ENCODE measurements at places on chromosomes 4 and X.

DNA sequence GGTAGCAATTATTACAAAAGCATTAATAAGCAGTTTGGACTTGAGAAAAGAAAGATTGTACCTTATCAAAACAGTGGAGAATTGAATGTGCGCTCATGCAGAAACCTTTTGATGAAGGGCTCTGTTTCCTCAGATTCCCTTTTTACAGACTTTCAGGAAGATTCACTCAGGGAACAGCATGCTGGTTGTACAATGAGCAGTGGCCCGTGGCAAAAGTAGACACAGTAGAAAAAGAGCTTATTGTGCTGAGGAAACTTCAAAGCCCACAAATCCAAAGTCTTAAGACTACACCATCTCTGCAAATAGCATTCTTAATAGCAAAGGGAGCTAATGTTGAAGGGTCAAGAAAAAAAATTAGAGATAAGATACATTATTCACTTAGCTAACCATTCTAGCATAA is 858.9 kb downstream of the PDHA2 start:
- no peak for DNase-seq

DNA sequence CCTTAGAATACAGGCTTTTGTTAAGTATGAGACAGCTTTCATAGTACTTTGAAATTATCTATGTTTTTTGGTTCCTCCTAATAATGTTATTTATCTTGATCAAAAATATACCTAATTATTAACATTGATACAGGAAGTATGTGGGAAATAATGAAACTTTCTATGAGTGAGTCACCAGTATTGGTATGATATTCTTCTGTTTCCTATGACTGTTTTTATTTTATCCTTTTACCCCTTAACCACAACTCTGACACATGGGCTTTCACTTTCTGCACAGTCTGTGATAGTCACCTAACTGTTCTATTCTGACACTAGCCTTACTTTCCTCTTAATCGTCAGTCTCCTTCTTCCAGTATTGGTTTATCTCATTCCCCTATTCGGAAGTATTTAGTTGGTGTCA is 4.7 kb downstream of the THAP9 start:
- no peak for DNase-seq

DNA sequence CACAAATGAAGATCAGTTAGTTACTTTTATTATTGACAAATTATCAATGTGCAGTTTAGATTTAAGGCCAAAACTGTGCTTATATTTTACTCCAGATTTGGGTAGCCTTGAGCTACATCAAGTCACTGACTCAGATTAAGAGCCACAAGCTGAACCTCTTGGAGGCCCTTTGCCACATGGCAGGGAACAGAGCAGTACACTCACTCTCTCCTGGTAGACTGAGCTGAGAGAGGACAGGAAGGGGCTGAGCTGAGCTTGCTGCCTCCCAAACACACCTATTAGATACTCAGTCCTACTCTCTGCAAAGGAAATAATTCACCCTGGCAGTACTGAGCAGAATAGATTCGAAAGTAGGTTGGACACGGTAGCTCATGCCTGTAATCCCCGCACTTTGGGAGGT is 7.8 kb downstream of the STAP1 start:
- DNase-seq = no peak

DNA sequence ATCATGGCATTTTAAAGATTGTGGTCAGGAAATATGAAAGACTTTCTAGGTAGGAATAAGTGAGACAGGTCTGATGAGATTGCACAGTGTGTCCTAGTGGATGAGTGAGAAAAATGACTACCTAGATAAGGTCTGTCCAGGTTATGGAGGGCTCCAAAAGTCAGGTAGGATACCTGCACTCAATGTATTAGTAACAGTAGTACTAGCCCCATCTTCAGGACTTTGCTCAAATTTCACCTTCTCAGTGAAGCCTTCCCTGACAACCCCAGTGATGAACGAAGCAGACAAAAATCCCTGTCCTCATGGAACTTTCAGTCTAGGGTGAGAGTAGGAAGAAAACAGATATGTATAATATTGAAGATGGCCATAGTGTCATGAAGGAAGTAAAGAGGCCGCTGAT is 85.7 kb downstream of the ZIC3 start:
- DNase-seq = no peak

- no peak for DNase-seq
These were observed 1.0 kb downstream of the TBC1D9 start for GRCh38 chr4:140754918-140755773.

DNA sequence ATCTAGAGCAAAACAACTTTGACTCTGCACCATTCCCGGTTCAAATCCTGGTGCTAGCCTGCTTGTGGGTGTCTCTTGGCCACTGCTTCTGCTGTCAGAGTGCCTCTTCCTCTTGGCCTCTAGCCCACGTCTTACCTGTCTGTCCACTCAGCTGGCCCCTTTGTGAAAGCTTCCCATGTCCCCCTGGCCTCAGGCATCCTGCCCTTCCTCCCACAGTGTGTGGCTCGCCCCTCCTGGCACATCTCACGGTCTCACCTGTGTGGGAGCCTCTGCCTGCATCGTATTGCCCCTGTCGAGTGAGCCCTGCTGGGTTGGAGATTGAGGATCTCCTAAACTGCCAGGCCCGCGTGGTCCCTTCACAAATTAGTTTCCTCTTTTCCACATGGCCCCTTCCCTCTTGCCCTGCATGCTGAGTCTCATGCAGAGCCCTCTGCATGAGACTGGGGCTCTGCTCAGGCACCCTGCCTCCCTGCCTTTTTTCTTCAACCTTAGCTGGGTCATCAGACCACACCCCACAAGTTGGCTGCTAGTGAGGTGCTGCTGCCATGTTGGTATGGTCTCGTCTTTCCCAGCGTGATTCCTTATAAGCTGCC is 53.7 kb upstream of the TADA2B start:
- no peak for DNase-seq

- DNase-seq = no peak
These were observed 5.7 kb upstream of the GJB1 start for GRCh38 chrX:71217298-71217697.

DNA sequence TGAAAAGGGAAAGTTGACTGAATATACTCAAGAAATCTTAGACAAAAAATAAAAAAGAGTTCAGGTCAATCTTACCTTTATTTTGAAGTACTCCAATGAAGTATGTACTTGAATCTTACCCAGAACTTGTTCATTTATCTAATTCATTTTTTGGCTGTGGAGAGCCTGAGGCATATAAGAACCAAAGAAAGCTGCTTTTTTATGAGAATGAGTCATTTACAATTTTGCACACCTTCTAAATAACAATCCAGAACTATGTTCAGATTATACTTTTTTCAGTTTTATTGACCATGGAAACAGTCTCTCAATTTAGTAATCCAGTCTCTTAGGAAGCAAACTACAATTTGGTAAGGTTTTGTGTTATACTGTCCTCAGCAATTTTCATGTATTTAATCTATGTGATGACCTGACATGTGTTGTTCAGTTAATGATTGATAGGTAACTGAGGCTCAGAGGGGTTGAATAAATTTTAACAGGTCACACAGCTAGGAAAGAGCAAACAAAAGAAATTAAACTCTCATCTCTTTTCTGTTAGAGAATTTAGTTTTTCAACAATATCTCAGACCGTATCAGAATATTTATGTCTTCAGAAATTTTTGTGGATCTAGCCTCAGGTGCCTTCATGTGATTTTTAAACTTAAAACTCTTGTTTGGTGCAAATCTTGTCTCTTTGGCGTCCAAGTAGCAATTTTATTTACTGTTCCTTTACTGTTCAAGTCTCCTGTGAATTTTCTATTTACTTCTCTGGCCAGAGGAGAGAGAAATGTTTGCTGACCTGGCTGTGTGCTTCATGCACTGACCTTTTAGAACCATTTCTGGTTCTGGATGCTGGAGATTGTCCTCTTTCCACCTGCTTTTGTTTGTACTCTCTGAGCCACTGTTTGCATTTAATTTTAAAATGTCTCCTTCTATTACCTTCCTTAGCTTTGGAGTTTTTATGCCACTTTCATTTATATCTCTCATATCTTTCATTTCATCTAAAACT is 1453.4 kb downstream of the STIM2 start:
- no peak for DNase-seq

DNA sequence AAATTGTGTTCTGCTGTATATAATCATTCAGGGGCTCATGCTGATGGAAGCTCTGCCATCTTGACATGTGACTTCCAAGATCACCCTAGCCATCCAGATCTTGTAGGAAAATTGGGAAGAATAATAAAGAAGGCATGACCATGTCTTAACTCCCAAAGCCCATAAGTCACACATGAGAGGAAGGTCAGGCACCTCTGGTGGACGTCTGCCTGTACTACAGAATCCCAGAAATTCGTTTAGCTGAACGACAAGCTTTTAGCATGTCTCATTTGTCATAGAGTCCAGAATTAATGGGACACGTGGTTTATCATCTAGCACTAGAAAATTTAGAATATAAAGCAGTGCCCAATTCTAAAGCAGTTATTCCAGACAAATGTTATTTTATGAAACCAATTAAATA is 212.7 kb downstream of the CENPC start:
- no peak for DNase-seq

- DNase-seq = no peak
These were observed 27.3 kb upstream of the CRLF2 start for GRCh38 chrX:1239681-1240142.

GRCh38 chrX:15750611-15751154 is 12.6 kb downstream of the CA5B start:
- no peak for DNase-seq

DNA sequence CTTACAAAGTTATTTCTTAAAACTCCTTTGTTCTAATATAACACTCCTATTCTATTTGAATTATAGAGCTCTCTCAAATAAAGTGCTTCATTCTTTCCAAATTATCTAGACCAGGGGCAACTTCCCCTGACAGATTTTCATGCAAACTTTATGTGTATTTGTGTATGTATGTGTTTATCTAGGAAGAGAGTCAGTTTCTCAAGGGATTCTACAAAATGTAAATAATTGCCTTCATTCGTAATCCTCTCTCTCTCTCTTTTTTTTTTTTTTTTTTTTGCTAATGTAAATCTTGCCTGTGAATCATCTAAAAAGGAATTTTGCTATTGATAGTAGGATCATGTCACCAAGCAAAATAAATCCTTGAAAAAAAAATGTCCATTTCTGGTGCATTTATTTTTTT is 38.9 kb upstream of the RBPJ start:
- DNase-seq = no peak

- DNase-seq = peak; percentile 77
These were observed 47.5 kb downstream of the CPZ start for GRCh38 chr4:8639777-8640720.

DNA sequence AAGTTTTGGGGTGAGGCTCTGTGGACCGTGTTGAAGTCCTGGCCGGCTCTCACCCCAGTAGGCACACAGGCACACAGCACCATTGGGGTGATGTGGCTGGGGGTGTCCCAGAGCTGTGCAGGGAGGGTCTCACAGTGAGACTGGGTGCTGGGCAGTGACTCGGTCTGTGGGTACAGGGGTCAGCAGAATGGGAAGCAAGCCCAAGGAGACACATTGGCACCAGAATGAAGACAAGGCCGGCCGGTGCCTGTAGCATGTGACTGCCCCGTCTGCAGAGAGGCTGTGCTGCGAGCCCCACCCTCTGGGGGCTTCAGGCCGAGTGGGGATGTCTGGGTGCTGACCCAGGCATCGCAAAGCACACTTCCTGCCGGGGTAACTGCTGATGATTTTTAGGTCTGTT is 5.2 kb downstream of the MAEA start:
- no peak for DNase-seq

- DNase-seq = no peak
These were observed 54.7 kb upstream of the ZXDA start for GRCh38 chrX:57964975-57965374.

DNA sequence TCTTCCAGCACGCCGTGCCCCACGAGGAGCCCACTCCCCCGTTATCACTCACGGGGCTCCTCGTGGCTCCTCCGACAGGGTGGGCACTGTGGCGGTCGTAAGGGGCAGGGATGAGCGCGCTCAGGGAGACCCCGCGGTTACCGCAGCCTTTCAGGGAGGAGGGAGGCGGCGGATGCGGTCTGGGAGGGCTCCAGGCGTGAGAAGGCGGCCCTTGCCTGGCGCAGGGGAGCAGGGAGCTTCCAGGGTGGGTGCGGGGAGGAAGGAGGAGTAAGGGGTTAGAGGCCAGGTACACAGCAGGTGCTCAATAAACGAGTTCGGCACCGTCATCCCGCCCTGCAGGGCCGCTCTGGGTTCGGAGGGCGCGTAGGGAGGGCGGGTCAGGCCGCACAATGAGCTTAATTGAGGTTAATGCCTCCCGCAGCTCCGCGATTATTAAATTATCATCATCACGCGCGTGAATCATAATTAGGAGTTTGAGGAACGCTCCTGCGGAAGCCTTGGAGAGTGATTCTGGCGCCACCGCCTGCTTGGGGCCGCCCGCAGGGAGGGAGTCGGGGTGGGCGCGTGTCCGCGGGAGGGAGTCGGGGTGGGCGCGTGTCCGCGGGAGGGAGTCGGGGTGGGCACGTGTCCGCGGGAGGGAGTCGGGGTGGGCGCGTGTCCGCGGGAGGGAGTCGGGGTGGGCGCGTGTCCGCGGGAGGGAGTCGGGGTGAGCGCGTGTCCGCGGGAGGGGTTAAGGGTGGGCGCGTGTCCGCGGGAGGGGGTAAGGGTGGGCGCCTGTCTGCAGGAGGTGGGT is 7.6 kb upstream of the NKX1-1 start:
- DNase-seq = peak; percentile 85

DNA sequence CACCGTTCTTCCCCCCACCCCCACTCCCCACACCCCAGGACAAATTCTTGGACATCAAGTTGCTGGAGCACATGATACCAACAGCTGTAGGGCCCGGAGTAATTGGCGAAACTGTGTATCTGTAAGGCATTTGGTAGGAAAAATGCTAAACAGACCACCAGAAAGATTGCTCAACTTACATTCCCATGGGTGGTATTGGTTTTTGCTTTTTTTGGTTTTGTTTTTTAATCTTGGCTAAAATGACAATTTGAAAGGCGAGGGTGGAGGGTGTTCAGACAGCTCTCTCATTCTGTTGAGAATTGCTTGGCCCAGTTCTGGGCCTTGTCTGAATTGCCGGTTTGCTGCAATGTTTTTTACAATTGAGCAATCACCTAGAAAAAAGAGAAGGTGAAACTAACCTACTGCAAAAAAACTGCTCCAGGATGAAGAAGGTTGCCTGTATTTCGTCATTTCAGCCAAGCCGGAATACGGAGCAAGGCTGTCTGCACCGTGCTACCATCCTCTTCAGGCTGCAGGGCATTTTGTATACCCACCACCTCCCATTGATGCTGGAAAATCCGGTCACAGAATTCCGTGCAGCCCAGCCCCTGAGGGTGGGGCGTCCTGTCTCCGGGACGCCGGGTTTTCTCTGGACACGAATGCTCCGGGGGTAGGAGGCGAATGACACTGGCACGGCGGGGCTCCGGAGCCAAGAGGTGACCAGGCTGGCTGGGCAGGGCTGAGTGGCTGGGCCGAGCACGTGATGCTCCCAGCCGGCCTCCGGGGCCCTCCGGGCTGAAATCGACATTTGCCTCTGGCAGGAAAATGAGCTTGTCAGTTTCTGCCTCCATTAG is at the start of gene CLCN4:
Gene CLCN4, plus strand, starts transcription at position 777 of the 833 bp plus-strand sequence. CDS start 28,058 bp downstream, outside the sequence.
- DNase-seq = no peak

- DNase-seq = no peak
These were observed 14.5 kb downstream of the SLC25A5 start for GRCh38 chrX:119482481-119483480.

DNA sequence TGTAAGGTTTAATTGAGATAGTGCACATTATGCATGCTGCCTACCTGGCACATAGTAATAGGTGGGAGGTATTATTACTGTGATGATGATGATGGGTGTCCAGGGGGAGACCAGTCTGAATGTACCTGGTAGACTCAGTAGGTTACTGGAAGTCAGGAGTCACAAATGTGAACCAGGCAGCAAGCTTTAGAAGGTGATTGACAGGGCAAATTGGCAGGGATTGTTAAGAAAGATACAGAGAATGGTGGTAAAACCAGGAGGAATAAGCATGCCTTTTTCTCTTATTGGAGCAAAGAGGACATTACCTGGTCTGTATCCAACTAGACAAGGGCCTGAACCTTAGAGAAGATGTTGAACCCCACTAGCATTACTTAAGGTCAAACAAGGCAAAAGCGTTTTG is 108.1 kb downstream of the ANXA3 start:
- DNase-seq = no peak
